ENCODE measurements at places on chromosomes 4 and X. TPM values are rescaled to one million over a fixed set of nuclear protein-coding genes. Genes with fewer than 3 reads are reported as not detected.

DNA sequence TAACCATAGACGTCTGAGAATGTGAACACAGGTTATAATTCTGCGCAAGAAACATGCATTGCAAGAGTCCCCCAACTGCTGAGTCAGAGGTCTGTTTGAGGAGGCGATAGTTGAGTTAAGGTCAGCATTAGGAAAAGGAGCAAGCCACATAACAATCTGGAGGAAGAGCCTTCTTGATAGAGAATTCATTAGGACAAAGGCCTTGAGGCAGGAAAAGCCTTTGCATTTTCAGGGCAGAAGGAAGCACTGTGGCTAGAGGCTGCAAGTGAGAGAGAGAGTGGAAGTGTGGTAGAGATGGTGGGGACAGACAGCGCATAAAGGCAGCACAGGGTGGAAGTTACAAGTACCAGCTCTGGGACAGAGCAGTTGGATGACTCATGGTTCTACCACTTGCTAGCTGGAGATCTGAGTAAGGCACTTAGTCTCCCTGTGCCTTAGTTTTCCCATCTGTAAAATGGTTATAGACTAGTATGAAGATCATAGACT lies 125.8 kb upstream of the LNX1 start:
- peaks cover 22% of the 10 kb centered on the region for H3K27me3 ChIP-seq
- no peaks in the 10 kb centered on the region for H3K4me1 ChIP-seq
- no peak overlapping the region for H3K27ac ChIP-seq
- H3K36me3 ChIP-seq: no peaks in the 10 kb centered on the region
- DNase-seq: no peak

- no peak overlapping the region for H3K27ac ChIP-seq
- H3K36me3 ChIP-seq: peaks cover 5% of the 10 kb centered on the region
- H3K27me3 ChIP-seq: no peaks in the 10 kb centered on the region
- no peaks in the 10 kb centered on the region for H3K4me1 ChIP-seq
- DNase-seq: no peak
- no peak overlapping the region for H3K4me3 ChIP-seq
Measured at GRCh38 chr4:147847751-147848590, 116.1 kb downstream of the ARHGAP10 start.

DNA sequence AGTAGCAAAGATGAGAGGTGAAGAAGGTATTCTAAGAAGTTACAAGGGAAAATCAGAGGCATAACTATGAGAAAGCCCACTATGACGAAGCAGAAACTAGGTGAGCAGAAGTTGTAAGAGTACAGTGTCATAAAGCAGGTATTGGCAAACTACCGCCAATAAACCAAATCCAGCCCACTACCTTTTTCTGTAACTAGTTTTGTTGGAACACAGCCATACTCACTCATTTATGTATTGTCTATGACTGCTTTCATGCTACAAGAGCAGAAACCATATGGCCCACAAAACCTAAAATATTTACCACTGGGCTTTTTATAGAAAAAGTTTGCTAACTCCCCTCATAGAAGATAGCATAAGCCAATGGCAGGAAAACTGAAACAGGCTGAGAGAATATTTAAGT lies 31.8 kb upstream of the ZCCHC13 start:
- DNase-seq: no peak
- peaks cover 13% of the 10 kb centered on the region for H3K4me1 ChIP-seq
- no peaks in the 10 kb centered on the region for H3K27me3 ChIP-seq

Gene NDNF
- total RNA-seq: not detected

Gene PCDH18
- 0.05 TPM for total RNA-seq

Gene MAGEA2B
- not detected for total RNA-seq

Gene FGFBP2
- total RNA-seq: not detected

GRCh38 chrX:72348247-72348979 lies 42.7 kb upstream of the CITED1 start:
- H3K4me1 ChIP-seq: peaks cover 14% of the 10 kb centered on the region
- peaks cover 13% of the 10 kb centered on the region for H3K36me3 ChIP-seq
- H3K4me3 ChIP-seq: no peak overlapping the region
- peak; percentile 21 for DNase-seq
- no peak overlapping the region for H3K27ac ChIP-seq

DNA sequence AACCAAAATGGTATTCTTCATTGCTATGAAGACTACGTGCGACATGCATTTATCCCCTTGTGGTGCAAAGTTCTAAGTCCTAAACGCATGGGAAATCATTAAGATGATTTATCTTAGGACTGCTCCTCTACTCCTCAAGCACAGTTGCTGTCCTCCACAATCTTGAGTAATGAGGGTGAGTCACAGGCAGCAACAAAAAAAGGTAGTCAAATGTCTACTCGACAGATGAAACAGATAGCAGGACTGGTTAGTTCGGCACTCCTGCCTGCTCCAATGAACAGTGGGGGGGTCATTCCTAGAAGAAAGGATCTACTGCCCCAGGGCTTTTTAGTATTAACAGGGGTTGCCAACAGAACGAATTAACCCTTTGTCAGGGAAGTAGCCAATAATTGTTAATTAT lies 233.7 kb upstream of the FGF13 start:
- no peaks in the 10 kb centered on the region for H3K36me3 ChIP-seq
- no peaks in the 10 kb centered on the region for H3K27me3 ChIP-seq
- no peaks in the 10 kb centered on the region for H3K4me1 ChIP-seq
- no peak for DNase-seq
- no peak overlapping the region for H3K4me3 ChIP-seq

GRCh38 chr4:66562276-66562806 lies 892.1 kb upstream of the EPHA5 start:
- no peak for DNase-seq
- H3K36me3 ChIP-seq: no peaks in the 10 kb centered on the region
- H3K27ac ChIP-seq: no peak overlapping the region

Gene JADE1
- total RNA-seq: 38.2 TPM

Gene SHOX
- total RNA-seq: not detected

- peaks cover 40% of the 10 kb centered on the region for H3K4me1 ChIP-seq
- DNase-seq: no peak
Measured at GRCh38 chr4:153223427-153223801, 19.2 kb downstream of the TRIM2 start.

GRCh38 chr4:154781126-154781982 lies at the start of gene RBM46:
RBM46 (plus strand) TSS chr4:154781272; CDS start chr4:154796753, 15,481 bp downstream.
- no peak within 1 kb of the TSS for H3K4me3 ChIP-seq
- no peak for DNase-seq
- H3K4me1 ChIP-seq: no peaks in the 10 kb centered on the region
- H3K36me3 ChIP-seq: no peaks in the 10 kb centered on the region
- no peak within 1 kb of the TSS for H3K27ac ChIP-seq

GRCh38 chrX:53571494-53571893 lies 115.0 kb downstream of the HUWE1 start:
- DNase-seq: no peak
- H3K36me3 ChIP-seq: peaks cover 36% of the 10 kb centered on the region
- no peak overlapping the region for H3K27ac ChIP-seq
- no peaks in the 10 kb centered on the region for H3K4me1 ChIP-seq
- H3K4me3 ChIP-seq: no peak overlapping the region

Gene MAGEA11
- total RNA-seq: not detected

- H3K36me3 ChIP-seq: no peaks in the 10 kb centered on the region
- H3K27me3 ChIP-seq: peaks cover 2% of the 10 kb centered on the region
- no peak overlapping the region for H3K4me3 ChIP-seq
- no peak overlapping the region for H3K27ac ChIP-seq
Measured at GRCh38 chr4:99723612-99724011, 66.0 kb upstream of the C4orf54 start.

- no peak overlapping the region for H3K4me3 ChIP-seq
- no peaks in the 10 kb centered on the region for H3K4me1 ChIP-seq
- H3K36me3 ChIP-seq: no peaks in the 10 kb centered on the region
- DNase-seq: no peak
Measured at GRCh38 chrX:150164971-150165600, 198.0 kb upstream of the MAMLD1 start.

DNA sequence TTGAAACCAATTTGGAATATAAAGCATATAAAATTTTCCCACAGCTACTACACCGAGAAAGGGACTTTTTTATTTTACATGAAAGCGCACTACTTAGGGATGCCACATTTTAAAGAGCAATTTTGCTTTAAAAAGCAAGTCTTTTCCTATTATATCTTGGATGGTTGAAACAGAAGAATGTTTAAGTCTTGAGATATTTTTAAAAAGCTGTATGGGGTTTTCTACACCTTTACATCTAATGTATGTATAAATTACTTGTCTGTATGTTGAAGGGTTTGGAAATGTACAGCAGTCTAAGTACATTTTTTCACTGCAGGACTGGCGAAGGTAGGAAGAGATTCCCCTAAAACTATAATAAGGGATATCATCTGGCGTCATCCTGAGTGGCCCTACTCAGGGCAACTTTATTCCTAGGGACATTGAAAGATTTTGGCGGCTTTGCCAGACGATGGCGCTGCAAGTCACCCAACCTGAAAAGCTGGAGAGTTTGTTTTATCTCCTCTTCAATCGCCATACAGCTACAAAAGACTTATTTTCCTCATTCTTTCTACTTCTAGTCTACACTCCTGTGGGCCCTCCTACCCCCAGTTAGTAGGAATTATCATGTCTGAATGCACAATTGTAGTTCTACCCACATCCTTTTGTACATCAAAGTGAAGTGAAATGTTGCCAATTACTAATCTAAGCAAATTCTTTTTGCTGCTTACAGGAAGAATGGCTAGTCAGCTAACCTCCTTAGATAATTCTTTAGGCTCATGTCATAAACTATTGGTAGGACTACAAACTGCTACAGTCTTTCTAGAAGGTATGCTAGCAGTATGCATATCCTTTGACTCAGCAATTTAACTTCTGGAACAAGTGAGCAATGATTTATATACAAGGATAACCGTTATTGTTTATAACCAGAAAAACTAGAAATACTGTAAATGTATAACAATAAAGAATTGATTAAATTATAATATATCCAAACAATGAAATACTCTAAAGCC lies 782 bp upstream of the NEK1 start:
- DNase-seq: peak; percentile 81
- no peaks in the 10 kb centered on the region for H3K36me3 ChIP-seq
- H3K27ac ChIP-seq: peak overlapping the region; percentile 92
- peaks cover 42% of the 10 kb centered on the region for H3K4me1 ChIP-seq

DNA sequence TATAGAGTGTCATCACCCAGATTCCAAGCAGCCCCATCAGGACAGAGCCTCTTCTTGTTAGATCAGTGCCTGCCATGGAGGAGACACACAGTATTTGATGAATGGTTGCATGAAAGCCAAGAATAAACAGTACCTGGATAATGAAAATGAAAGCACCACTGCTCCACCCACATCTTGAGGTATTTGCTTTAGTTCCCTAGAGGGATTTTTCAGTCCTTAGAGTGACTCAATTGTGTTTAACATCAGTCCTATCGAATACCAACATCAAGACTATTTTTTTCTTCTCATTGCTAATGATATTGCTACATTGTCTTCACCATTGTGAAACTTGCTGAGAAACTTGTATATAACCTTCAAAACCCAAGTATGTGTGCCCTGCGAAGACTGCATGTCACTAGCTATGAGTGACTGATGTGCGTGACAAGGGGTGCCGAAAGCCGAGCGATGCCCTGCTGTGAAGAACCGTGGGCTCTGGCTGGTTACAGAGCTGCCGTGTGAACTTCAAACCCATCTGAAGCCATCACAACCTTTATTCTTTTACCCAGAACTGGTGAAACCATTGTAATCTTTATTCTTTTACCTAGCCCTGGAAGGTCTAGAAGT lies 211.3 kb upstream of the FAT1 start:
- H3K27me3 ChIP-seq: no peaks in the 10 kb centered on the region
- H3K36me3 ChIP-seq: no peaks in the 10 kb centered on the region
- H3K4me3 ChIP-seq: no peak overlapping the region
- no peak overlapping the region for H3K27ac ChIP-seq

Gene ARHGAP6
- not detected for total RNA-seq

Gene LNX1
- total RNA-seq: not detected

Gene IQSEC2
- total RNA-seq: 0.48 TPM

Gene IGFBP7
- 0.17 TPM for total RNA-seq

GRCh38 chr4:24793219-24794005 lies 2.0 kb upstream of the SOD3 start:
- no peak for DNase-seq
- no peaks in the 10 kb centered on the region for H3K4me1 ChIP-seq
- no peak overlapping the region for H3K4me3 ChIP-seq
- no peaks in the 10 kb centered on the region for H3K36me3 ChIP-seq

Gene DNAAF6
- total RNA-seq: not detected

GRCh38 chr4:24979554-24979953 lies 51.2 kb downstream of the LGI2 start:
- DNase-seq: no peak
- no peaks in the 10 kb centered on the region for H3K36me3 ChIP-seq
- no peak overlapping the region for H3K4me3 ChIP-seq
- peaks cover 24% of the 10 kb centered on the region for H3K27me3 ChIP-seq
- H3K27ac ChIP-seq: no peak overlapping the region
- peaks cover 11% of the 10 kb centered on the region for H3K4me1 ChIP-seq

Gene KIT
- total RNA-seq: not detected

DNA sequence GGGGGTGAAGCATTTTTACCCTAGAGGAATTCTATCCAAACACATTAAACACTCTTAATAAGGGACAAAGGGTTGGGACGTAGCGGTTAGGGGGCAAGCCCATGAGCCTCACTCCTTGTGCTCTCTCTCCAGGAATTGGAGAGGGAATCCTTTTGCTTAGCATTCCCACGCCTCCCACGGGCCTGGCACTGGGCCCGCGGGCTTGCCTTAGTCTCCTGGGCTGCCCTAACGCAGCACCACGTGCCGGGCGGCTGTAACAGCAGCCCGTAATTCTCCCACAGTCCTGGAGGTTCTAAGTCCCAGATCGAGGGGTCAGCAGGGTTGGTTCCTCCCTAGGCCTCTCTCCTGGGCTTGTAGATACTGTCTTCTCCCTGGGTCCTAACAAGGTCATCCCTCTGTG lies 67.5 kb downstream of the TBL1X start:
- H3K4me3 ChIP-seq: no peak overlapping the region
- H3K4me1 ChIP-seq: peaks cover 43% of the 10 kb centered on the region
- DNase-seq: no peak
- H3K27ac ChIP-seq: no peak overlapping the region
- peaks cover 3% of the 10 kb centered on the region for H3K36me3 ChIP-seq

Gene JCHAIN
- not detected for total RNA-seq

Gene LAMTOR3
- total RNA-seq: 26.9 TPM

DNA sequence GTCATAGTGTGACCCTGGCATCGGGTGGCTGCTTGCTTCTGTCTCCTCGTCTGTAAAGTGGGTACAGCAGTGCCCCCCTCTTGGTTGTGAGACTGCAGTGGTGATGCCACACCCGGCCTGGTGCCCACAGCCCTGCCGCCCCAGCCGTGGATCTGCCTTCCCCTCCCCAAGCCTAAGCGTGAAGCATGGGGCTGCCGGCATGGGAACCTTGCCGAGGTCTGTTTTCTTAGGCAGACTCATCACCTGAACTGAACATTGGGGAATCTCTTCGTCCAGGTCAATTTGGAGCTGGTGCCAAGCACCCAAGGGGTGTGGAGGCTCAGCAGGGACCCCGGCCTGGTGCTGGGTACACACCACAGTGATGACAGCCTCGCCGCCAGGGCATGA lies 108.4 kb downstream of the PSAPL1 start:
- no peaks in the 10 kb centered on the region for H3K4me1 ChIP-seq
- peaks cover 1% of the 10 kb centered on the region for H3K27me3 ChIP-seq
- no peak for DNase-seq
- H3K36me3 ChIP-seq: no peaks in the 10 kb centered on the region

Gene ESX1
- not detected for total RNA-seq

Data from activated naive CD4-positive, alpha-beta T cell treated with anti-CD3 and anti-CD28 coated beads for 36 hours (primary cell).